Gastrocnemius medialis (tissue), 4 donors: ENCODE measurements at places on chromosomes 1 and 21. TPM values are rescaled to one million over a fixed set of nuclear protein-coding genes. Genes with fewer than 3 reads are reported as not detected.

CFAP74 gene
- total RNA-seq: not detected

KCND3 gene
- 2.6 TPM for total RNA-seq

SELENON gene
- 20.0 TPM for total RNA-seq

CDC42 gene
- total RNA-seq: 77.0 TPM

CRYBG2 gene
- not detected for total RNA-seq

TSEN15 gene
- total RNA-seq: 25.3 TPM

SLC27A3 gene
- total RNA-seq: 4.7 TPM

KCNC4 gene
- total RNA-seq: 3.1 TPM

THEM5 gene
- not detected for total RNA-seq

RGSL1 gene
- total RNA-seq: not detected

CGN gene
- 0.78 TPM for total RNA-seq

KCNK1 gene
- total RNA-seq: 0.49 TPM
